Activated naive CD8-positive, alpha-beta T cell treated with anti-CD3 and anti-CD28 coated beads, Interleukin-2, amount 50 U/mL, for 16 hours (primary cell): ENCODE measurements at places on chromosomes 4 and X.

DNA sequence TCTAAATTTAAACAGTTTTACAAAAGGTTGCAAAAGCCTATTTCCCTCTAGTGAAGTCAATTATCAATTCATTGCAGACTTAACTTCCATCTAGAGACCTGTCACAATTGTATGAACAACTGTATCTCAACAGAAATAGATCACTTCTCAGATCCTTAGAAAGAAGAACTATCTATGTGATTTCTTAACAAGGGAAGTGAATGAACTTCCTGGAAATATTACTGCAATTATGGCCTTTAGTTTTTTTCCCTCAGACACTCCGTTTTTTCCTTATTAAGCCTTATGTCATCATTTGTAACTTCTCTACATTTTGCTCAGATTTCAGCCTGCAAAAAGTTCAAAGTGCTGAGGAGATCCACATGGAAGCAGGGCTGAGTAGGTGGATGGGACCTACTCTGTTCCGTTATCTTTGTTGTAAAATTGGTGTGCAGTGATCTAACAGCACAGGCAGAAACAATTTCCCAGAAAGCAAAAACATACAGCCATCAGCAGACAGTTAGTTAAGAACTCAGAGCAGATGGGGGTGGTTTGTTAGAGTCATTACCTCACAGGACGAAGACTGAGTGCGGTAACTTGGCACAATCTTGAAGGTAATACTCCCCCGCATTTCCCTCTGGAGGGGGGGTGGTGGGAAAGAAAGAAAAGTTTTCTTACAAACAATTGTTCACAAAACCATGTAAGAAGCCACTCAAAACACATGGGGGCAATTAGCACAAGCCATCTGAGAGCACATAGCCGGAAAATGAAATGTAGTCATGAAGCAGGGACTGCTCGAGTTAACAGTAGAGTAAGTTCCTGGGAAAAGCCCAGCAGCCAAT lies 112.3 kb downstream of the NYX start:
- DNase-seq, result no peak

DNA sequence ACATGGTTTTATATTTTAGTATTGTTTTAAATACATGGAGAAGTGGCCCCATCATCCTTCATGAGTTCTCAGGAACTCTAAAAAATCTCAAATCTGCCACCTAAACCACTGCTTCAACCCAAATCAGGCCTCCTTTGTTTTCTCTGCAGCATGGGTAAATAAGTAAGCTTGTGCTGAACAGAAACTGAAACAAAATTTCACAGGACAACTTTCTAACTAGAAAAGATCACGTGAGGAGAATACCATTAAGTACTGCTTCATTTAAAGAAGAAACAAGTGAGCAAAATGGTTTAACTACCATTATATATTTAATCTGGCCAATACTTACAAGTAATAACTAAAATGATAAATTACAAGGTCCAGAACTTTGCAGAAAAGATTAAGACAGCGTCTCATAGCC lies 2.5 kb downstream of the ARAP2 start:
- DNase-seq, result no peak

GRCh38 chr4:112766422-112766821 lies 129.5 kb downstream of the LARP7 start:
- no peak for DNase-seq

GRCh38 chr4:73019462-73020047 lies 50.0 kb downstream of the COX18 start:
- no peak for DNase-seq

- no peak for DNase-seq
These were observed 119.5 kb upstream of the SCML1 start for GRCh38 chrX:17617806-17618205.

DNA sequence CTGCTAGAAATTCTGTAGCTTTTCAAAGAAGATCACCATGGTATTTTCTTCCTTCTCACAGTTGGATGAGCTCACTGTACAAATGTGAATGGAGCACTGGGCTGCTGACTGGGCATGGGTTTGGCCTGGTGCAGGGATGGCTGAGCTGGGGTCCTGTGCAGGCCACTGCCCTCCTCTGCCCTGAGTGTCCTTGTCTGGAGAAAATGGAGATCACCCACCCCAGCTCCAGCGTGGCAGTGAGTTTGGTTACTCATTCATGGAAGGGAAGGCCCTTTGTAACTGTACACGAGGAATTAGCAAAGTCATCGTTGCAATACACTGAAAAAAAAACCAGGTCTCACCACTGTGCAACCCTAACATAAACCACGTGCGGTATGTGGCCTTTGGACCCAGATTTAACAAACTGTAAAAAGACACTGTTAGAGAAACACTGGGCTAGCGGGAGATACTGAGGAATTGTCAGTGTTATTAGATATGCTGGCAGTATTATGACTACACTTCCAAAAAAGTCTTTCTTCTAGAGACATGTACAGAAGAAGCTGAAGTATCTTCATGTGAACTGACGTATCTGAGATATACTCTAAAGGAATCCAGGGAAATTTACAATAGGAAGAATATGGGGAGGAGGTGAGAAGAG lies 16.1 kb upstream of the TBC1D14 start:
- DNase-seq, result no peak

- no peak for DNase-seq
These were observed 26.1 kb upstream of the CFAP299 start for GRCh38 chr4:80309294-80310004.

DNA sequence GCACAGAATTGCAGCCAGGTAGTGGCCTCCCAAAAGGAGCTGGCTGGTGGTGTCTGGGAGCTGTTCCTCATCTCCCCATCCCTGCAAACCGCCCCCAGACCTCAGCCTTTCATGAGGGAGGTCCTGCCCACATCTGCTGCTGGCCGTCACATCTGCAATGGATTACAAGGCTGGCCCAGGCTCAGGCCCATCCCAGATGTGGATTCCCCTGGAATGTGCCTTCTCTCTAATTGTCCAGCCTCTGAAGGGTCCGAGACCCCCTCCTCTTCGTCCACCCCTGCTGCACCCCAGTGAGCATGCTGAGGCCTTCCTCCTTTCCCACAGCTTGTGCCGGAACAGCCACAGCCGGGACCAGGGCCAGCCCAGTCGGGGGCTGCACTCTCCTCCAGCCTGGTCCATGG lies 115.0 kb upstream of the NALF2 start:
- DNase-seq, result no peak

- no peak for DNase-seq
These were observed 9.0 kb downstream of the CRMP1 start for GRCh38 chr4:5883916-5884315.

DNA sequence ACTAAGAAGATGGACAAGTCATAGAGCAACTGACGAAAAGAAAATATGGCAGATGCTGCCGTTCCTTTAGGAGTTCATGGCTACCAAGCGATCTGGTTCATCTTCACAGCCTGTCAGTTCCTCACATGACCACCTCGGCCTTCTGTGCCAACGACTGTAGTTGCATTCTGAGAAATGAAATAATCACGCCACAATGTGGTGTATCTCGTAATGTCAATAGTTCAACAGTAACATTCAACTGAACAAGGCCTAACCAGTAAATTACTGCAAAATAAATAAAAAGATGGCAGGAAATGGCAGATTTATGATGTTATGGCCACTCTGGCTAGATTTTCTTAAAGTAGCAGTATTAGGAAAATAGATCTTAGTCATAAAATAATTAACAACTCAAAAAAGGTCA lies 4.4 kb downstream of the GPRIN3 start:
- no peak for DNase-seq

GRCh38 chr4:1988327-1988724 lies 20.4 kb downstream of the NELFA start:
- DNase-seq, result no peak

DNA sequence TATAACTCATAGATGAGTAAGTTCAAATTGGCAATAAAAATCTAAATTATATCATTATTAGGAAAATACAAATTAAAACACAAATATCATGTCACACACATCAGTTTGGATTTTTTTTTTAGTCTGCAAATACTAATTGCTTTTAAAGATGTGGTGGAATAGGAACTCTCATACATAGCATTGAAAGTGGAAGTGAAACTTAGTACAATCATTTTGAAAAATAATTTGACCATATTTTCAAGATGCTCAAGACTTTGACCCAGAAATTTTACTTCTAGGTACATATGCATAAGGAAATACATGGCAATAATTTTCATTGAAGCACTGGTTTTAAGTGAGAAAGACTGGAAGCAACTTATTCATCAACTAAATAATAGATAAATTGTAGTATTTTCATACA lies 147.5 kb upstream of the SMIM31 start:
- DNase-seq, result no peak

DNA sequence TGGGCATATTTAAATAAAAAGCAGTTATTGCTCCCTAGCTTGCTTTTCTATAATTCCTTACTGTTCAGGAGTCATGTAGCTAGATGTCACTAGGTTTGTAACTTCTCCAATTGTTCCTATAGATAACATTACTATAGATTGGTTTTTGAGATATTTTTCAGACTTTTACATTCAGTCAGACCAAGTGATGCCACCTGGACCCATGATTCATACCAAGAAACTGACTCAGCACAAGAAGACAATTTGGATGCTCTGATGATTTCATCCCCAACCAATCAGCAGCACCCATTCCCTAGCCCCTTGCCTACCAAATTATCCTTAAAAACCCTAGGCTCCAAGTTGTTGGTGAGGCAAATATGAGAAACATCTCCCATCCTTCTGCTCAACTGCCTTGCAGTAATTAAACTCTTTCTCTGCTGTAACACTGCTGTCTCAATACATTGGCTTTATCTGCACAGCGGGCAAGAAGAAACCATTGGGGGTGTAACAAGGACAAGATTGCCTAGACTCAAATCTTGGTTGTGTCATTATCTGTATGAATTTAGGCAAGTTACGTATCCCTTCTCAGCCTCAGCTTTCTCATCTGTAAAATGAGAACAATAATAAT lies 11.8 kb upstream of the NEIL3 start:
- no peak for DNase-seq

DNA sequence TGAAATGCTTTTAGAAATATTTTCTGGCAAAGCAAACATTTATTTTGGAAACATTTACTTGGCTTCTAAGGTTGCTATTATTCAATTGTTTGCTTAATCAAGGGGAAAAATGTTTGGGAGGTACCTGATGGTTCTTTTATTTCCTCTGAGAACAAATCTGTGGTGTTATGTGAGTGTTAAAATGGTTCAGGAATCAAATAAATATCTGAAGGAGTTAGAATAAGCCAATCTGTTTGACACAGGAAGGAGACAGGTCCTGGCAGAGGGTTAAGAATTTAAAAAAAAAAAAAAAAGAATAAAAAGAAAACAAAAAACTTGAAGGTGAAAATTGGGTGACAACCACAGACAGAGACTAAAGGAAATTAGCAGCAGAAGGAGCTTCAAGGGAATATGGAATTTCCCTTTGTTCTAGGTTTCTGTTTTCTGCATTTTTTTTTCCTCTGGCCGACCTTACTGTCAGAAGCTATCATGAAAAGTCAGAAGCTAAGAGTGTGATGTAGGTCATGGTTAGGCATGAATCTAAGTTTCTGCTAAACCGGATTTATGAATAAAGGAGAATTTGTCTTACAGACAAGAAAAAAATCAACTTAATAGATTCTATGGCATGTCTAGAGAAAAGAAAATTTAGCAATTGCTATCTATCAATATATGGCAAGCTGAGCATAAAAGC lies 78.6 kb upstream of the PNPLA4 start:
- no peak for DNase-seq

DNA sequence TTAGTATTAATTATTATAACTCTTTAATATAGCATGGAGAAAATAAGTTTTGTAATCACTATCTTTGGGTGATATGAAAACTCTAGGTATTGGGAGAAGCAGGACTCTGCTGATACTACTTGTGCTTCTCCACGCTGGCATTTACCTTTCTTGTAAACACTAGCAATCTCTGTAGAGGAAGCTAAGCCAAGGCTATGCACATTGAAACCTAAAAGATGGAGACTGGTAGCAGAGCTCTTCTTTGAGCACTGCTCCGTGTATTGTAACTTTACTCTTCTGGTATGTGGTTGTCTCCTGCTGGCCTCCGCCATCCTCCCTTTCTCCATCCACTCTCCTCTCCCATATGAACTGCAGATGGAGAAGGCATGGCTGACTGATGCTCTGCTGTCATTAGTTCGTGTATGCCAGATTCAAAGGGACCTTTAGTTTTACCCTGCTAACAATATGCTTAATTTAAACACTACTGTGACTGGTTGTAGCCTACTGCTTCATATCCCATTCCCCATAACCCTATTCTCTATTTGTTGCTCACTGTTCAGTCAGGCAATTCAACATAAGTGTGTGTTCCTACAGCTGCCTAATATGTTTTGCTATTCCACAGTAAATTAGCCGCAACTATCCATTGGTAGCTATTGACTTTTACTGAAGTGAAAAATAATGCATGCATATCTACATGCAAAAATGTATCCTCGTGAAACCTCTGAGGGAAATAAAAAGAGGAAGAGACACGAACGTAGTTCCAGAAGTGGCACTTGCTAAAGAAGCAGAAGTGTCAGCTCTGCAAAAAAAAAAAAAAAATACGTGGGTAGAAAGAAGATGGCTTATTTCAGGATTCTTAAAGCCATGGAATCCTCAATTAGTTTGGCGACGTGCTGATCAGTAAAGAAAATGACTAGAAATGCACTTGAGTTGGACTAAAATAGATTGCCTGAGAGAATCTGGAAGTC lies 55.6 kb upstream of the CCSER1 start:
- DNase-seq, result no peak

DNA sequence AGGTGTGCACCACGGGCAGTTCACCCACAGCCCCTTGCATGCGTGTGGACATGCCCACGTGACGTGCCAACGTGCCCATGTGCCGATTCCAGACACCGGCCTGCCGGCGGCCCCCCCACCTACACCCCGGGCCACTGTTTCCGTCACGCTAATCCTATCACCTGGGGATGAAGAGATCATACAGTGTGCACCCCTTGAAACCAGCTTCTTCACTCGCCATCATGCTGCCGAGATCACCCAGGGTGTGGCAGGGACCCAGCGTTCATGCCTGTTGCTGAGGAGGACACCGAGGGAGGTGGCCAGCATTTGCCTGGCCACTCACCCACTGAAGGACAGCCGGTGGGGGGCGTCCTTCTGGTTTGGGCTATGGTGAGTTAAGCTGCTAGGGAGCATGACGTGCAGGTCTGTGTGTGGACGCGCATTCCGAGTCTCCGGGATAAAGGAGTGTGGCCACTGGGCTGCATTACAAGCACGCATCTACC lies 14.1 kb downstream of the CTBP1 start:
- no peak for DNase-seq

DNA sequence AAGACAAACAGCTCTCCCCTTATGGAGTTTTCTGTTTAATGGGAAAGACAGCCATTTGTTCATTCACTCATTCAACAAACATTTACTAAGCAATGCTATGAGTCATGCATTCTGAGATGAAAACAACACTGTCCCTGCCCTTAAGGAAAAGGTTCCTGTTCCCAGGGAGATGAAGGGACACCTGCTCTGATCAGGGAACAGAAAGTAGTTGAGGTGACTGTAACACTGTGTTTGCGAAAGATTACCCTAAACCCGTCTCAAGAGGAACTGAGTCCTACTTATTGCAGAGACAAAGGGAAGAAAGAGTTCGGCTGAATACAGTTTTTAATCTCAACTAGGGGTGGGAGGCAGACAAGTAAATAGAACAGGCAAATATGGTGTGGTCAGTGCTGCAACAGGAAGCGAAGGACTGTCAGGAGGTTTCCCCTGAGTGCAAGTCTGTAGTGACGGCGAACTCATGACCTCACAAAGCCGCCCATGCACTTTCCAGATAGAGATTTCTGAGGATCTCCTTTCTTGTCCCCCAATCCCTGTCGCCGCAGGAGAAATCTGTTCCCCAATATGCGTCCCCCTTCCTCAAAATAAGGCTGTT lies 712 bp downstream of the STX18 start:
- DNase-seq, result no peak
